Activated CD4-positive, alpha-beta T cell treated with anti-CD3 and anti-CD28 coated beads, Interleukin-10, Interleukin-2, amounts not matched to agents 100 ng/mL and 50 ng/mL, durations not matched to agents 16 hours and 8 hours (primary cell): ENCODE measurements at places on chromosomes 11 and 22.
A peak's percentile ranks its signal among the peaks of the same experiment; 100 is the strongest.

GRCh38 chr11:20197881-20198280 is 37.6 kb upstream of the DBX1 start:
- peak; percentile 34 for DNase-seq

DNA sequence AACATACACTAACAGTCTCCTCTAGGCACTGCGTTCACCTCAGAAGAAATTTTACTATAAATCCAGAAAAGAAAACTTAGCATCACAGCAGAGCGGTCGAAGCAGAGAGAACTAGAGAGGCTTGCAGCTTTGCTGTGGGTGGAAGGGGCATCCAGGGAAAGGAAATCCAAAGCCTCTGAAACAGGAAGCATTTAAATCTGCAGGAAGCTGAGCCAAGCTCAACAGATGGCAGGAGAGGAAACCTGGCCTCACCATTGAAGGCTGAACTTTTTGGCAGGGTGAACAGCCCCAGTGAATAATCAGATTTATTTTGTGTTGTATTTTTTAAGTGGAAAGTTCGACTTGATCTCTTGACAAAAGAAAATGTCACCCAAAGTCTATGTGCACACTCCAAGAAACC is 858.1 kb downstream of the OPCML start:
- no peak for DNase-seq

DNA sequence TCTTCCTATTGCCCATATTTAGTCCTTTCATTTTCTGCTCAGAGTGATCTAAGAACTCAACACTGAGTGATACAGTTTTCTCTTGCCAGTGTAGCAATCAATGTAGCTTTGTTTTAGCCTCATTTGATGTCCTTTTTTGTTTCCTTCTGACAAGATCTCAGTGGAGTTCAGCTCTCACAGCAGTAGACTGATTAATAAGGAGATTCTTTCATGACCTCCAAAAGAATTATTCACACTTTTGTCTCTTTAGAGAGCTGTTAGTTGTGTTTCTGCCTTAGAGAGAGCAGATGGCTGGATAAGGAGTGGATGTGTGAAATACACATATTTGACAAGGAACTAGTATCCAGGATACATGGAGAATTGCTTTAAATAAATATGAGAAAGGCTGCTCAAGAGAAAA is 6.6 kb upstream of the TMEM225 start:
- no peak for DNase-seq

DNA sequence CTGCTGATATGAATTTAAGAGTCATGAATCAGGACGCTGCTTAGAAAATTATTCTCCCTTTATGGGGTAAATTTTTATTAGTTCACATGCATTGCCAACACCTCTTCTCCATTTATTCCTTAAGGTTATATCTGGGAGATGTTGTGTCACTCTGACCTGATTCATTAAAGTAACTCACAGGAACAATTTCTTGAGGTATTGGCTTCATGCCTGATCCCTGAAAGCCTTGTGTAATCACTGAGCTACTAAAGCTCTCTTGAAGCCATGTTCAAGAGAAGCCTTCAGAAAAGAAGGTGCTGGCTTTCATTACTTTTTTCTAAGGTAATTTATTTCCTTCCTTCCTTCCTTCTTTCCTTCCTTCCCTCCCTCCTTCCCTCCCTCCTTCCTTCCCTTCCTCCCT is 420.6 kb downstream of the RAB38 start:
- no peak for DNase-seq

DNA sequence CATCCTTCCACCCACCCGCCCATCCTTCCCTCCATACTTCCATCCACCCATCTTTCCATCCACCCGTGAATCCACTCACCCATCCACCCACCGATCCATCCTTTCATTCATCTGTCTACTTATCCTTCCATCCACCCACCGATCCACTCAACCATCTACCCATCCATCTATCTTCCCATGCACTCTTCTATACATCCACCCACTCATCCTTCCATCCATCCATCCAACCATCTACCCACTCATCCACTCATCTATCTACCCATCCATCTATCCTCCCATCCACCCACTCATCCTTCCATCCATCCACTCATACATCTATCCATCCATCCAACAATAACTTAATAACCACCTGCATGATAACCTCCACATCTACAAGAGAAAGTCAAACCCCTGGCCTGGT is 47.3 kb downstream of the WNT7B start:
- DNase-seq: no peak

GRCh38 chr22:42365111-42365865 is 66.9 kb downstream of the NFAM1 start:
- no peak for DNase-seq

DNA sequence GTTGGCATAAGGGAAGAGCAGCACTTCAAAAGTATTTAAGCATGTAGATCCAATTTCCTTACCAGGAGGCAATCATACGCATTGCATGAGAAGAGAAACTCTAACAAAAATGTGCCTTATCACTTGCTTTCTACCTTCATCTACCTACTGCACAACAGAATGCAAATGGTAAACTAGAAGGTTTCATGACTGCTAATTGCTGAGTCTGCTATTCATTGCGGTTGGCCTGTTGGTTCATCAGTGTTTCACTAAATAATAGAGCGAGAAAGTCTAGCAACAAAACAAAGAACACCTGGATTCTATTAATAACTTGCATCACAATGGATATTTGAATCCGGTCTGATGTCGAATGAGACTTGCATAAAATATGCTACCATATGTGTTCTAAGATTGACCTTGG is 229.0 kb downstream of the OPCML start:
- no peak for DNase-seq
